ENCODE measurements at places on chromosomes 2 and 18.

DNA sequence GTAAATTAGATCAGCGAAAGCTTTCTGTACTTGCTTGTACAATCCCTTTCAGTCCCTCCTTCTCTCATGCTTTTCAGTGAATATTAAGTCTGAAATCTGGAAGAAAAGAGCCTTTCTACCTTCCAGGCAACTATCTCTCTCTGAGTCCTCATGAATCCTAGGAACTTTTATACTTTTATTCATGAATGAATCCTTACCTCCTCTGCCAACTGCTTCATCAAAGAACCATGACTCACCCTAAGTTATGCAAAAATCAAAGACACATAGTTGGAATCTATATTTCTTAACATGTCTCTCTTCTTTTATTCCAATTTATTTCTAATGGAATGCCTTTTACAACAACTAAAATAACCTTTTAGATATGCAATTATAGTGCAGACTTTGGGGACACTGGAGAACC is 394.2 kb downstream of the CLIP4 start:
- no peak for DNase-seq

DNA sequence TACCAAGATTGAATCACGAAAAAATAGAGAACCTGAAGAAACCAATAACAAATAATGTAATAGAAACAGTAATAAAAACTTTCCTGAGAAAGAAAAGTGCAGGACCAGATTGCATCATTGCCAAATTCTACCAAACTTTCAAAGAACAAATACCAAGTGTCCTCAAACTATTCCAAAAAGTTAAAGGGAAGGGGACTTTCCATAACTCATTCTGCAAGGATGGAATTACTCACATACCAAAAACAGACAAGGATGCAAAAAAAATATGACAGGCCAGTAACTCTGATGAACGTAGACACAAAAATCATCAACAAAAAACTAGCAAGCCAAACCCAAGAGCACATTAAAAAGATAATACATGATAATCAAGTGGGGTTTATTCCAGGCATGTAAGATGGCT is 172.3 kb upstream of the SLC35G4 start:
- no peak for DNase-seq

- no peak for DNase-seq
Measured at GRCh38 chr18:43525169-43525568, 247.9 kb upstream of the SYT4 start.

GRCh38 chr2:92074549-92074898 is 2796.7 kb upstream of the TEKT4 start:
- no peak for DNase-seq

DNA sequence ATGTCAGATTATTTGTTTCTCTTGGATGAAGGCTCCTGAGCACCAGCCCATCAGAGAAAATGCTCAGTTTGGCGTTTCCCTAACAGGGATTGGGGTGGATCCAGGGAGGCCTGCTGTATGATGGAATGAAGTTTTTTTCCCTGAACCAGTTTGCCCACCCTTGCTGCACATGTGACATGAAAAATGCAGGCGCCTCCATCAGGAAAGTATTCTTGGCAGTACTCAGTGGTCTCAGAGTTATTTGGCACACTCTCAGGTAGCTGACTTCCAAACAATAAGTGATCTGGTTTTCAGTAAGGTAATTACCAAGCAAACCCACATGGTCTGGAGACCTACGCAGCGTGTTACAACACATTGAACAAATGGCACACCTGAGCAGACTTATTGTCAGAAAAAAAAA is 254.9 kb downstream of the PAX3 start:
- no peak for DNase-seq

- no peak for DNase-seq
Measured at GRCh38 chr2:235580426-235581157, 86.7 kb downstream of the AGAP1 start.

GRCh38 chr2:12397854-12398253 is 318.9 kb upstream of the TRIB2 start:
- DNase-seq, result no peak

DNA sequence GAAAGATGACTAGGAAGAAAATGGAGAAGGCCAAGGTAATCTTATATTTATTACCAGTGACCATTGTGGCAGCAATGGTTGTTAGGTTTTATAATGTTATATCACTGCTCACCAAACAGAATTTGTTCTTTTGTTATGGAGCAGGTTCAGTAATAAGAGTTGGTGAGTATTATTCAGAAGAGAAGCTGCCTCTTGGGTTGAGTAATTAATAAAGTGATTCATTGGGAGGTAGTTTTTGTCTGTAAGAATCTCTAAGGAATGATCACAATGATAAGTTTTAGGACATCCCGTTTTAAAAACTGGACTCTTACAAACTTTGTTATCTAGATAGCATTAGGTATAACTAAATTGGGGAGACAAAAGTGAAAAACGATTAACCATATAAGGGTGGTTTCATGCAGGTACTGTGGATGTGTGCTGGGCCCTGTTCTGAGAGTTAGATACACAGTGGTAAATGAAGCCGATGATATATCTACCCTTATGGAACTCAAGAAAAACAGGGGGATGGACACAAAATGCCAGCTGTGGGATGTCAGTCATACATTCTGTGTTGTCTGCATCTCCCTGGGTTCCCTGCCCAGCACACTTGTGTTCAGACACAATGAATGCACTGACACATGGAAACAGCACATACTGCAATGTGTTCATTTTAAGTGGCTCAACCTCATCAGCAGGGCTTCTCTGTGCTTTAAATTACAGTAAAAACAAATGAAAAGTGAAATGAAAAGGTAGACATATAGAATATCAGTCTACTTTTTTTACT is 7.5 kb downstream of the MAP4K4 start:
- DNase-seq, result no peak

DNA sequence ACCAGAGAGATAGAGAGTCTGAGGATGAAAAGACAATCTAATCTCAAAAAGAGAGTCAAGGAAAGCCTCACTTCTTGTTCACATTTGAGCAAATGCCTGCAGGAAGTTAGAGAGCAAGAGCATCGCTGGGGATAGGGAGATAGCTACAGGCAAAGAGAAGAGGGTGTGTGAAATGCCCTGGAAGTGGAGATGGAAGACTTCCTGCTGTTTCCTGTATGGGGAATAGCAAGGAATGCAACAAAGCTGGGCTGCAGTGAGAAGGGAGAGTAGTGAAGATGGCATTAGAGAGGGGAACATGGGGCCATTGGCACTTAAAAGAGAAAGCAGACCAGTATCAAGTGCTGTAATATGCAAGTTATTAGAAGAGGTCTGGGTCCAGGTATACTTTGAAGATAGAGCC is 488.6 kb downstream of the METTL4 start:
- no peak for DNase-seq

DNA sequence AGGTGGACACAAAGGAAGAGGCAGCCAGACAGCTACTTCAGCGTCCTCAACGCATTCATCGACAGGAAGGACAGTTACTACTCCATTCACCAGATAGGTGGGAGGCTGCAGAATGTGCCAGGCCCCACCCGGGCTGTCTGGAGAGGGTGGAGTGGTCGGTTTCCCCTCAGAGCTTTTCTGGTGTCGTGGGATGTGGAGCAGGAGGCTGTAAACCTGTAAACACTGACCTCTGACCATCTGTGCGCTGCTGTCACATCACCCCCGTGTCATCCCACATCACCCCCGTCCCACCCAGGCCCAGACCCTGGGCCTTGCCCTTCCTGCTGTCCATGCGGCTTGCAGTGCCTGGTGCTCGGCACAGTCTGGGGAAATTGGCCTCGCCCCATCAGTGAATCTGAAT is 17.1 kb downstream of the ATG4B start:
- DNase-seq, result no peak

GRCh38 chr2:98847853-98848252 is 88.2 kb downstream of the CRACDL start:
- no peak for DNase-seq

DNA sequence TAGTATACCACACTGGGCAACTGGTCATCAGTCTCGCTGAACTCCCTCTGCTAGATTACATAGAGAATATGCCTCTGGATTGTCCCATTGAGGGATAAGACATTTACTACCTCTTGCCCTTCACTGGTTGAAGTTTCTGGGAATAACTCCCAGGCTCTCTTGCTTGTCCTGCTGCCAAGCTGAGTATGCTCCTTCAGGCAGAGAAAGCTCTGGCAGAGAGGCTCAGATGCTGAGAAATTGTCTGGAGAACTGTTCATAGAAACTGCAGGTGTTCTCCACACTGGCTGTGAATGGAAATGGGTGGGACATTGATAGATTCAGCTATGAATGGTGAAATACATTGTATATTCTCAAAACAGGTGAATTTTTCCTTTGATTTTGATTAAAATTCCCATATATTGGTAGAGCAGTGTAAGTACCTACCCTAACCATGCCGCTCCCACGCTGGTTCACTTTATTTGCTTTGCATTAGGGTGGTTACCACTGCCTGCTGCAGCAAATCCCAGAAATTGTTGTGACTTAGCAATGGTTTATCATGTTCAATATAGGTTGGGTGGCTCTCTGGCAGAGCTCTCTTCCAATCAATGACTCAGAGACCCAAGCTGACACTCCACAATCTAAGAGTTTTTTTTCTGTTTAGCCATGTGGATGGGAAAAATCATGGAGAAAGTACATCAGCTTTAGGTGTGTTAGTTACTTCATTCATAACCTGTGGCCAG is 36.7 kb downstream of the FAM117B start:
- DNase-seq, result no peak

DNA sequence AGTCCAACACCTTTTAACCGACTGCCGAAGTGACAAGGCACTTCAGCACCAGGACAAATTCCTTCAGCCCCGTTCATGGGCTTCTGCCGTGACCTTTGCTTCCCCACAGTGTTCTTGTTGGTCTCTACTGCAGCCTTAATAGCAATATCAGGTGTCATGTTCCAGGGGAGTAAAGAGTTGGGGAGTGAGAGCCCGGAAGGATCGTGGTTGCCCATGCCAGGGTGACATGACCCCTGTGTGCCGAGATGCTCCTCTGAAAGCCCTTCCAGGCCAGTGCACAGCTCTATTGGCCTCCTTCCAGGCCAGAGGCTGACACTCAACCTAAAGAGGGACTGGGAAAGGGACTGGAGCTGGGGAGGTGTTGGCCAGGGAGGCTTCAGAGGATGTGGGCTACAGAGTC is 279.2 kb downstream of the CYRIA start:
- no peak for DNase-seq

DNA sequence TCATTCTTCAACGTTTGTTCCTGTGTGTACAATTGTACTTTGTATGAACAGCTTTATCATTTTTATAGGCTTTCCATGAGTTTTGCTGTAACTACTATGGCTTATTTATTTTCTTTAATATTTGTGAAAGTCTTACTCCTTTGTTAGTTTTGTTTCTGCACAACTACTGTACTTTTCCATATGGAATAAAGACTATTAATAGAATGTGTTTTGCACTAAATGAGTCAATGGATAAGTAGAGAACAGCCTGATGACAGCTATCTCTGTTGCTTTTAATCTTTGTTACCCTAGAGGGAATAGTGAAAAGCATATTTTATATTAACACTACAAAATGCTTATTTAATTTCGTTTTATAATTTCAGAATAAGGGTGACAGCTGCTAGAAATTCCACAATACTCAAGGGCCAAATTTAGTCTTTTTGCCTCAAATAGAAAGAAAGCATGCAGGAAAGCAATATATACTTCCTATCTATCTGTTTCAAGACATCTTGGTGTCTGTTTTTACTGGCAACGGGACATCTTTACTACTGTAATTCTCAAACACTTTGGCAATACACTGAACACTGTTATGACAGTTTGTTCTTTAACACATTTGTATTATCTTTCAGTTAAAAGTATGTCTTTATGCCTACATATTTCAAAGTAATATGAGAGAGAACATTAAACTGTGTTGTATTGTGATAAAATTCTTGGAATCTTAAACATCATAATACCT is 53.9 kb downstream of the WDSUB1 start:
- no peak for DNase-seq

DNA sequence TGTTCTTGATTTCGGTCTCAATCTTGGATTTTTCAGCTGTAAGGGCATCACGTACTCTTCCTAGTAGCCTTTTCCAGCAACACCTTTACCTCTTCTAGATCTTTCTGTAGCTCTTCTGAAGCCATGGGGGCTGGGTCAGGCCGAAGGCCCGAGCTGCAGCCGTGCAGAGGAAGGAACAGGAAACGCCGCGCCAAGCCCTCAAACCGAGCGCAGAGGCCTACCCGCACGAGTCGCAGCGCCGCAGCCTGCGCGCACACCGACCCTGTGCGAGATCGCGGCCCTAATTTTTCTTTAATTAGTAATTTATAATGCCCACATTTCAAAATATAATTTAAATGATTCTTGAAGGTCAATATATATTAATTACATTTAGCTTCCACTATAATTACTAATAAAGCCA is 483.8 kb downstream of the NUP35 start:
- no peak for DNase-seq

GRCh38 chr2:189552991-189553404 is 27.6 kb downstream of the SLC40A1 start:
- DNase-seq, result no peak

DNA sequence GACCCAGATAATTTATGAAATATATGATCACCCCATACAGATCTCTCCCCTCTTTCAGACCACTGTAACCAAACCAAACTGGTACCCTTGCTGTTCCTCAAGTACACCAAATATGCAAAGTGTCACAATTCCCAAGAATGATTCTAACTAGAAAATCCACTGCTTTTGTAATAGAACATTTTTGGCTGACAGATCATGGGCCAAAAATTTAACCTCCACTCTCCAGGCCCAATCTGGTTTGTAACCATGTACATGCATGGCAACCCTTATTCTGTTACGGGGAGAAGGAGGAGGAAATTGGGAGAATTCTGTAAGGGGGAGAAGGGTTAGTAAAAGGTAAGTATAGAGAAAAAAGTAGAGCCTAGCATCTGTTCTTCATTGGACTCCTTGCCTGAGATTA is 62.0 kb downstream of the IKZF2 start:
- DNase-seq, result no peak

DNA sequence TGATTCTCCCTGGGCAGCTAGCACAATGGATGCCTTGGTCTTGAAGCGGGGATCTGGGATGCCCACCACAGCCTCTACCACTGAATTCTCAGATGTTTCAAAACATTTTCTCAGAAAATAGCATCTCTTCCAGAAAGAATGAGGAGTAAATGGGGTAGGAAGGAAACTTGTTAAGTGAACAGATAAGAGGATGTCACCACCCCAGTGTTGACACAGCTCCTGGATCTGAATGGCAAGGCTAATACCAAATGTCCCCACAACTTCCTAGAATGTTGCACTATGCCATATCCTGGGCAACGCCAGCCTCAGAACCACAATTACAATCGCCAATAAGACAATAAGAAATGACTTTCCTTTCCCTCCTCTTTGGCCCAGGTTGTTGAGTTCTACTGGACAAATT is 177.2 kb downstream of the BCL11A start:
- no peak for DNase-seq

DNA sequence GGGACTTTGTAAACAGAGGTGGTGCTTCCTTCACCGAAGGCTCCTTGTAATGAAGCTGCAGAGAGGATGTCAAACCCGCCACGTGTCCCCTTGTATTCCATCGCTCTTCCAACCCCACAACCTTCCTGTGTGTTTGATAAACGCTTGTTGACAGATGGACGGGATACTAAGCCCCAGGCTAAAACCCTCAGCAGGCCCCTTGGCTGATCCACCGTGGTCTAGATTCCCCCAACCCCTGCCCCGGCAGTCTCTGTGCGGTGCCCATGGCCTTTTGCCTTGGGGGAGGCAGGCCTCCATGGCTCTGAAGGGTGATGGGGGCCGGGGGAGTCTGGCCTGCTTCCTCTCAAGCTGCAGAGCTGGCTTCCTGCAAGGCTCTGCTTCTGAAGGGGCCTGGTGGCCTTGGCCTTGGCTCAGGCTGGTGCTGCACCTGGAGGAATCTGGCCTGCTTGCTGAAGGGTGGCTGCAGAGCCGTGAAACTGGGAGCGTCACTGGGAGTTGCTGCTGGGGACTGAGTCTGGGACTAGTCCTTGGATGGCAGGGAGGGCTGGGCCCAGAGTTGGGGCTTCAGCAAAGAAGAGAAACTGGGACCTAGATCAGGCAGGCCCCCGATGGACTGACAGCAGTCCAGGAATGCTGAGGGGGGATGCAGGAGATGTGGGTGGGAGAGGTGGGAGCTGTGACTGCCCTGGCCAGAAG is 9.6 kb upstream of the NTSR2 start:
- no peak for DNase-seq

Measured in KG1 (cell line).